Brain microvascular endothelial cell (primary cell): ENCODE measurements at places on chromosomes 1 and 21.

GRCh38 chr21:44262338-44263056, 800 bp upstream of the DNMT3L start:
- DNase-seq: no peak

- DNase-seq: no peak
These were observed 154.8 kb downstream of the SLC45A1 start for GRCh38 chr1:8472668-8473067.

- DNase-seq: no peak
These were observed 917 bp downstream of the ETNK2 start for GRCh38 chr1:204150702-204151551.

DNA sequence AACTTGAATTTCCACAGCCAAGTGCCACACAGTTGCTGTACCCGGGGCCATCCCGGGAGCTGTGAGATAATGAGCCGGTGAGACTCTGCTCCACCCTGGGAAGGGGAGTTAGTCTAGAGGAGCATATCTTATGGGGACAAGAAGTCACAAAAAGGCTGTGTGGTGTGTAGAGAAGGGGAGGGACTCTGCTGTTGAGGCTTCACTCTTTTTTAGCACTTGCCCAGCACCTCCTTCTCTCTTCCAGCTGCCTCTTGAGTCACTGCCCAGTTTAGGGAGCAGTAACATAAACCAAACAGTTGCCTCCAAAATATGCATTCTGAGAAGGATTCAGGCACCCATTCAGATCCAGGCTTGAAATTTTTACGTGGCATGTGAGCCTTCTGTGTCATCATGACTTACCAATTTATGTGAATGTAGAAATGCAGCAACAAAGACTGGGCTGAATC, 744 bp upstream of the WDR26 start:
- DNase-seq: peak; percentile 43

GRCh38 chr1:151720974-151721787, at the start of gene RIIAD1:
Gene RIIAD1 (plus strand): TSS chr1:151721522. CDS start chr1:151721537, 15 bp downstream.
- no peak for DNase-seq

DNA sequence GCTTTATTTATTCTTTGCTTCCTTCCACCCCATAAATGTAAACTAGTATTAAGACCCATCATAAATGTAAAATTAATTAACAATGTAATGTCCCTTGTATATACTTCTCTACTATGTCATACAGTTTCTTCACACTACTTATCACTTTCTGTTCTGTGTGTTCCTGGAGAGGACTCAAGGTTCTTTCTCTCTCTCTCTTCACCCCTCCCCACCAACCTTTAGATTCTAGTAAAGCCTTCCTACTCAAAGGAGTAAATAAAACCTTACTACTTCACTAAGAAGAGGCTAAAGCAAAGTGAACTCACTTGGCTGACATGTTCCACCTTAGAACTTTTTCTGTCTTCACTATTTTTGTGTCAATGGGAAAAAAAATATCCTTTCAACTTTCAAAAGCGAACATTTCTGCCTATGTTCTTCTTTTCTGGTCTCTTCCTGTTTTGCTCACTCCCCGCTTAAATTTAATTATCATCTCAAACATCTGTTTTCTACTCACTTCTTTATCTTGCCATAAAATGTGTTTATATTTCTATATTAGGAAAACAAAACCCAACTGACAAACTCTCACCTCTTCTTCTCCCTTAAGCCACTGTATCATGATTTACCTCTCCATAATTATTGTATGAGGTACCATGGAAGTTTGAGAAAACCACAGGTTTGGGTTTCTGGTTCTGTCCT, 260.3 kb downstream of the DPYD start:
- no peak for DNase-seq

- DNase-seq: no peak
These were observed 436.6 kb upstream of the C1orf87 start for GRCh38 chr1:60510162-60510561.

GRCh38 chr1:234607109-234608024, 2.6 kb downstream of the IRF2BP2 start:
- DNase-seq: no peak

DNA sequence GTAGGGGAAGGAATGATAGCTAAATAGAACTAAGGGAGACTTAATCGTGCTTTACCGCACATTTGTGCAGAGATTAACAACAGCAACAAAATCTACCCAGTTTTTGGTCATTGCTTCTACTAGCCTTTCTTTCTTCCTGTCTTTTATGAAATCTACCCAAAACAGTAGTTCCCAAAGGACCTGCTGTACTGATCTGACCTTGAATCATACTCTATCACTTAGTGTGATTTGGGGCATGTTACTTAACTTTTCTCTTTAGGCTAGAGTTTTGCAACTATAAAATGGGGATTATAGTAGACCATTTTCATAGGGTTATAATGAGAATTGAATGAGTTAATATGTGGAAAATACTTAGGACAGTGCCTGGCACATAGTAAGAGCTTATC, 30.5 kb upstream of the MACF1 start:
- DNase-seq: no peak

DNA sequence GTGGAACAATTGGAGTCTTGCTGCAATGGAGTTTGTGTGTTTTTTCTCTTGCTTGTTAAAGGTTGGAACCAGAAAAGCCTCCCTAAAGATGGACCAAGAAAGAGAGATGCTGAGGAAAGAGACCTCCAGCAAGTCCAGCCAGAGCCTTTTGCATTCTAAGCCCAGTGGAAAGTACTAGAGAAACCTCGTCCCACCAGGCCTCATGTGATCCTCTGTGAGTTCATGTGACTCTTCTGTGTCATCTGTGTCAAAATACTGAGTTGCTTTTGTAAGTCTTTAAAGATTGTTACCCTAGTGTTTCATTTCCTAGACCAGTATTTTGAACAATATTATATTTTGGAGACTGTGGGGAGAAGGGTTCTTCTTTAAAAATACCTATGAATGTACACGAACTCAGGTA, 12.5 kb upstream of the EFHD2 start:
- no peak for DNase-seq

- DNase-seq: no peak
These were observed 2.3 kb downstream of the FYB2 start for GRCh38 chr1:56816909-56817308.

GRCh38 chr1:25208561-25209222, 23.6 kb downstream of the SYF2 start:
- DNase-seq: no peak

GRCh38 chr1:67787746-67788145, 45.5 kb downstream of the GNG12 start:
- DNase-seq: no peak

DNA sequence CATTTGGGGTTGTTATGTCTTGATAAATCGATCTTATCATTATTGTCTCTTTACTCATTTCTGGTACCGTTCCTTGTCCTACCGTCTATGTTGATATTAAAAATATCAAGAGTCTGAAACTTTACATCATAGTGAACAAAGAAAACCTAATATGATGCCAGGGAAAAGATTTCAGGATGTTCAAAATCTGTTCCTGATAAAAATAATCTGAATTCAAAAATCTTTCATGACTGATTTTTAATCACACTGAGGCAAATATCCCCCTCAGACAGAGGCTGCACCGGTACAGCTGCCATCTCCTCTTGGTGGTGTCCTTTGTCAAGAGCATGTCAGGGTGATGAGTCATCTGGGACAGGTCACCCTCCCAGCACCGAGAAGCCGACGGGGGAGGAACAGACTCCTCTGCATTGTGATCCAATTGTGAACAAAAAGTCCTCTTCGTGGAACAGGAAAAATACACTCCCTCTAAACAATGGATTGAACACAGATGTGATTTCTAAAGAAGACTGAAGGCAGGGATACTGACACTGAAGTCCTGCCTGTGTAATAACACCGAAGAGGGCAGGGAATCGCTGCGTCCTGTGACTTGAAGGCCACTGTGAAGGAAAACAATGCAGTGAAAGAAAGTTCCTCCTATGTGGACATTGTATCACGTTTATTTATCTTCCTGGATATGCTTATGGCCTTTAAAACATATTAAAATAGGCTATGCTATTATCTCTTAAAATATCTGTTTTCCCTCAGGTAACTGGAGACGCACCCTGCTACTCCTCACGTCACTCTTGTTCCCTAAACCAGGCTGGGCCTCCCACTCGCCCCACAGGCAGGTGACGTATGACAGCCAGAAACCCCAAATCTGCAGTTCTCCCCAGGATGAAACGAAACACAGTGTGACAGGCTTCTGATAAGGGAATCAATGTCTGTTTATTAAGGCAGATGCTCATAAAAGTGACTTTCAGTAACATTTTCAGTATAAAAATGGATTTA, 4.3 kb upstream of the SPATC1L start:
- peak; percentile 52 for DNase-seq

GRCh38 chr1:185541871-185542301, 192.3 kb upstream of the HMCN1 start:
- no peak for DNase-seq

DNA sequence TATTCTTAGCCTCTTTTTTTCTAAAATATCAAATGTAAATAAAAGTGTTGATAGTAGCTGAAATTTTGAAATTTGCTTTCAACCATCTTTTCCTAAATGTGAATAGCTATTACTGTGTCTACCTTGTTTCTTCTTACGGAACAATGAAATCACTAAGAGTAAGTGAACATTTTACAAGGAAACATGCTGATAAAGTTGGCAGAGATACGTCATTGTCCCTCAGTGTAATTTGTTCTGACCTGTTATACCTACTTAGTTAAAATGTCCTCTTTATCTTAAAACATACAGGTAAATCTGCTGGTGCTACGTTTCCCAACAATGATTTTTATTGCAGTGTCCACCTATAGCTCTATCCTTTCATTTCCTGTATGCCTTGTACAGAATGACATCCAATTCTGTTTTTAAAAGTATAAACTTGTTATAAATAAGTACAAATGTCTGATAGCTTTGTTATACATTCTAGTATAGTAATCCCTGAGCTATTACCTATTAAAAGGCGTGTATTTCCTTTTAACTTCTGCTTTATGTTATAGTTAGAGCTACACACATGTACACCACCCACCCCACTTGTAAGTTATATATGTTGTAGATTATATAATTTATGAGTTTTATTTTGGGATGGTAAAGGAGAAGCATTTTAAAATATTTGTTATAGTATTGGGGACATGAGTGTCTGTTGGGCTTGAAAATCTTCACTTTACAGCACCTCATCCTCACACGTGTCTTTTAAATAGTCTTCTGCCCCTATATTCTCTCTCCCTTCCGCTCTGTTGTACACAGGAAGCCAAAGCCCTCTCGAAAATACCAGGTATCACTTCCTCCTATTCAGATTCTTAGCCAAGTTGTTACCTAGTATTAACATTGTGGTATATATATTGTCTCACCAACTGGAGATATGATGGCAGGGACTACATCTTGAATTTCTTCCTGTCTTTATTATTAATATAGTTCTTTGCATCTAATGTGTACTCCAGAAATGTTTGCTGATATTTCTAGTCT, 25.2 kb downstream of the LAMC1 start:
- DNase-seq: no peak

DNA sequence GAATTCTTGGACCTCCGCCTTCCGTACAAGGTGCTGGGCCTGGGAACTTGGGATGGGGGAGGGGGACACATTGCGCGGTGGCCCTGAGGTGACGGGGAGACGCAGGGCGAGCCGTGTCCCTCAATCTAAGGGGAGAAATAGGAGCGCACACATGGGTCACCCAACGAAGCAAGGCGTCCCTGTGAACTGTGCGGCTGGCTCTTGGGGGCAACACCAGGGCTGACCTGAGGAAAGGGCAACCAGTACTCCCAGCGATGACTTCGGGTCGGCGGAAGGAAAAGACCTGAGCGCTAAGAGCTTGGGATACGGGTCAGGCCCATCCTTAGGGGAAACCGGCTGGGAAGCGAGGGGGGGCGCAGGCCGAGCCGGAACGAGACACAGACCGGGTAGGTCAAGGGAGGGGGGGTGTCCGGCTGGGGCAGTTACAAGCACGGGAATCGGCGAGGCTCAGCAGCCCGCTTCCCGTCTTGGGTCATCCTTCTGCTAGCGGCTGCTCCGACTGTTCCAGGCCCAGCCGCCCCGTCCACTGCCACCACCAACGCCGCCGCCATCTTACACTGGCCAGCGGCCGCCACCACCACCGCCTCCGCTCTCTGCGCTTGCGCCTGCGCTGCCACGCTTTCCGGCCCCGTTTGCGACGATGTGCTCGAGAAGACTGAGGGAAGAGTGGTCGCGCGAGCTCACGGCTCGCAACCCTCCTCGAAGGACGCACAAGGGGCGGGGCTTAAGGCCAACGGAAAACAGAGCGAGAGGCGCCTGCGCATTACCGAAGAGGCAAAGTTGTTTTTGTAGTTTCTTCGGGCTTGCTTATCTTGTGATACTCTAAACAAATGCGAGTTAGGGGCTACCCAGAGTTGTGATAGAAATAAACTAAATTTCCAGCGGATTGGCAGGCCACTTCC, at the start of gene DCAF8:
DCAF8 (minus strand) TSS at position 657 of the 902 bp plus-strand sequence. CDS start 18,541 bp downstream, outside the sequence.
- peak; percentile 95 for DNase-seq

GRCh38 chr21:19276665-19277064, 873.1 kb upstream of the TMPRSS15 start:
- no peak for DNase-seq

DNA sequence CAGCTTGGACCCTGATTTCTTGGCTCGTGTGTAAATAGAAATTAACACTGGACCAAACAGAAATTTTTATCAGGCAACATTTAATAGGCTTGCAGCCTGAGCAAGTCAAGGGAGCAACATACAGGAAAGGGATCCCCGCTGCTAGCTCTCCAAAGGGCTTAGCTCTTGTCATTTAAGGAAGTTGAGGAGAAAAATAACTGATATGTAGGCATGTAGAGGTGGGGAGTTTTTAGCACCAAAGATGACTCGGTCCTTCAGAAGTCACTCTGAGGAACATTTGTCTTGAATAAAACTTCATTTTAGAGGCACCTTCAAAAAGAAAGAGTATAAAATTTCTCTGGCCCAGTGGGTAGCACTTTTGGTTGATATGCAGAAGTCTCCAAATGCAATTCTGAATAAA, 27.1 kb downstream of the GBP2 start:
- no peak for DNase-seq

GRCh38 chr21:45769294-45769693, 125.8 kb downstream of the PCBP3 start:
- no peak for DNase-seq

DNA sequence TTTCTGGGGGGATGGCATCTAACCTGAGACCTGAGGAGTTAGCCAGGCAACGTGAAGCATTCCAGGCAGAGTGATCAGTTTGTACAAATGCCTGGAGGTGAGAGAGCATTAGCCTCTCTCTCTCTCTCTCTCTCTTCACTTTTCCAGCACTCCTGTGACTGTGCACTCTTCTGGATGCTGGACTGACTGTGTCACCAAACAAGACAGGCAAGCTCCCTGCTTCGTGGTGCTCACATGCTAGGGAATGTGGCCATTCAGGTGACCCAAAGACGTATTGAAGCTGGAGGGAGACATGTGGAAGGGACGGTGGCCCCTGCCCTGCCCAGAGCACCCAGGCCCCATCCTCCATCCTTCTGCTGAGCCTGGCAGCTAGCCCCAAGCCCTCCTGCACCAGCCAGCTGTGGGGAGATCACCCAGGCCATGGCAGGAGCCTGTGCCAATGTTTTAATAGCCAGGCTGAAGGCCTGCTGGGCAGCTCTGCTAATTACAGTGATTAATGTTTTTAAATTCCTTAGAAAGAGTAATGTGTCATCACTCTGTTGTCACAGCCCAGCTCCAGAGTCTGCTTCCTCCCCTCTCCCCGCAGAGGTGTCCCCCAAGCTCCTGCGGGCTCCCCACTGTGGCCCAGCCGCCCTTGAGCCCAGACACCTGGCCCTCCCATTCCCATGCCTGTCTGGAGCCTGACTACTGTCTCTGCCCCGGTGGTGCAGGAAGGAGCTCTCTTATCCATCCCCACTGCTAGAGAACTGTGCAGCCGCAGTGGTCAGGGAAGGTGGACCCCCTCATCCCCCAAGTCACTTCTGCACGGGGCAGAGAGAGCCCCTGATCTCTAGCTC, 48.9 kb downstream of the UBIAD1 start:
- DNase-seq: no peak

- DNase-seq: no peak
These were observed 13.5 kb downstream of the SLC35D1 start for GRCh38 chr1:67040405-67040804.
